ENCODE measurements at places on chromosomes 3 and 15. TPM values are rescaled to one million over a fixed set of nuclear protein-coding genes. Genes with fewer than 3 reads are reported as not detected.

Gene IGF1R
- total RNA-seq, result 27.3 TPM

Gene CPN2
- not detected for total RNA-seq

Gene SERPINI2
- 1.1 TPM for total RNA-seq

Gene MINAR1
- 0.34 TPM for total RNA-seq

Gene PARP16
- 4.6 TPM for total RNA-seq

Gene MESP2
- 0.16 TPM for total RNA-seq

Measured in left cardiac atrium (tissue), 4 donors.